HTR-8/SVneo (cell line): ENCODE measurements at places on chromosomes 7 and 10.

DNA sequence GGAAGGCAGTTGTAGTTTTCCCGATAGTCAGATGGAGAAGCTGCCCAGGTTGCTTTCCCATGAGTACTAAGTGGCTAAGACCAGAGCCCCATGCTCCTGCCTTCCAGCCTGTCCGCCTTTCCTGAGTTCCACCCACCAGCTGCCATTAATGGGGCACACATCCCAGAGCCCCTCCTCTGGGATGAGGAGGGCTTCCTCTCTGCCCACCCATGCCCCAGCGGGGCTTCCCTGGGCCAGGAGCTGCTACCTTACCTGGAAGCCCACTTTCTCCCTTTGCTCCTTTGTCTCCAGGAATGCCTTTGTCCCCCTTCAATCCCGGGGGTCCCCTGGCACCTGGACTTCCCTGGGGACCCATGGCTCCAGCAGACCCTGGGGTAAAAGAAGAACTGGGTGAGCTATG is 7.8 kb downstream of the SFTPD start:
- DNase-seq: no peak

- DNase-seq: no peak
These were observed 1216.4 kb downstream of the CNTNAP2 start for GRCh38 chr7:147332988-147333387.

DNA sequence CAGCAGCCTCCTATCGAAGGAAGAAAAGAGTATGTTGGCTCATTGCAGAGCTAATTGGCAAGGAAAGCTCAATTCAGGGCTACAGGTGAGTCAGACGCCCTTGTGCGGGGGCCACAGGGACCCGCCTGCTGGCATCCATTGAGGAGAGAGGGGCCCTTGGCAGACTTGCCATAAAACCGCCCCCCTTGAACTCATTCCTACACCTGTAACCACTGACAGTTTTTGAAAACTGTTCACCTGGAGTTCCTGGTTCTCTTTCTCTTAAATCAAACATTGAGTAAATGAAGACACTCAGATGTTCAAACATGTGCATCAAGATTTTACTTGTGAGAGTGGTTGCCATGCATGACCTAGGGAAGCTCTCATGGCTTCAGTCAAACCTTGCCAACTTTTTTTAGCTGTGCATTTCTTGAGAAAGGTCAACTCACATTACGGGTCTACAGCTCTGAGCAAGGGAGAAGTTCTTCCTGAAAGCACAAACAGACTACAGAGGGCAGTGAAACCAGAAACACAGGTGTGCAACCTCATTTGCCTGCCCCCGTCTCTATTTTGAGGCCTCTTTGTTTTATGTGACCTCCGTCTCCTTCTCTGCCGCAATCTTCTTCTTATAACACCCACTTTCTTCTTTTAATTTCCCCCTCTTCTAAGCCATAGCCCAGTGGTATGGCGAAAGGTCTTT is 87.8 kb downstream of the TBXAS1 start:
- DNase-seq: no peak

DNA sequence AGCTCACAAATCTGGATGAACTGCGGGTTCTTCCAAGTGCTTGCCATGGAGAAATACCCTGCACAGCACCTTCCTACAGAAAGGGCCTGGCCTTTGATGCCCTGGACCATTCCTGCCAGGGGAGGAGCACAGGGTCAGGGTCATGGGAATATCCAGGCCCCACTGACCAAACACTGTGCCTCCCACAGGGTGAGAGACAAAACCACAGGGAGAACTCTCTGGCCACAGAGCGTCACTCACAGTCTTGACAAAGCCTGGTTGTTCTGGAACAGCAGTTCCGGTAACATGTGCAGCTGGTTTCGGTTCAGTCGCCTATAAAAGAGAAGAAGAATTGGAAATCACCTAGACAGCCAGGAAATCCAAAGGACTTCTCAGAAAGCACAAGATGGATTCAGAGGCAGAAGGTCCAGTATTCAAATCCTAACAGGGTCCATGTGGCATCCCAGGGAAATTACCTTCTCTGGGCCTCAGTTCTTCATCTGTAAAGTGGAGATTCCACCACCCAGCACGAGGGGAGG is 28.1 kb downstream of the SLIT1 start:
- no peak for DNase-seq

DNA sequence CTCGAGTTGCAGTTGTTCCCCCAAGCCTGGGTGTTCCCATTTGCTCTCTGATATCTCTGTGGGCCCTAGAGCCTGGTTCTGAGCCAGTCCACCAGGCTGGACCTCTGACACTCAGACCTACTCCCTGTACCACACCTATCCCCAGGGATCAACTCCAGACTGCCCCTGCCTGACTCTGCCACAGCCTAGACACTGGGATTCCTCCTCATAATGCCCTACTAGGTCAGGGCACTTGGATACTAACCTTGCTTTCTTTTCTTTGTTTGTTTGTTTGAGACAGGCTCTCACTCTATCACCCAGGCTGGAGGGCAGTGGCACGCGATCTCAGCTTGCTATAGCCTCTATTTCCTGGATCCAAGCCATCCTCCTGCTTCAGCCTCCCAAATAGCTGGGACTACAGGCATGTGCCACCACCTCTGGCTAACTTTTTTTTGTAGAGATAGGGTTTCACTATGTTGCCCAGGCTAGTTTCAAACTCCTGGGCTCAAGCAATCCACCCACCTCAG is 30.8 kb upstream of the PDCD4 start:
- no peak for DNase-seq
